Vagina (tissue), 2 donors: ENCODE measurements at places on chromosomes 16 and 17.

GRCh38 chr17:37100231-37100630 lies 151.5 kb downstream of the AATF start:
- DNase-seq, result no peak

DNA sequence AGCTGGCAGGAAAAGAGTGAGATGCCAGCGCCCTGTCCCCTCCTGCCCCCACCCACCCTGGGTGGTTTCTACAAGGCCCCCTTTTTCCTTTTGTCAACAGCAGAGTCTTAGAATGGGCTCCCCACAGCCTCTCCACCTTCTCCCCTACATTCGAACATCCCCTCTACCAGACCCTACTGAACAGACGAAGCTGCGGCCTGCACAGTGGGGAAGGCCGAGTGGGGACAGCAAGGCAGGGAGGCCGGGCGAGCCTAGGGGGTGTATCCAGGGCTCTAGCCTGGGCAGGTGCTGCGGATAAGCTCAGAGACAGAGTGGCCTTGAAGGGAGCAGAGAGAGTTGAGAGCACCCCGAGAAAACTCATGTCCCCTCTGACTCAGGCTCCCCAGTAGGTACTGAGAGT lies 7.4 kb downstream of the ZACN start:
- no peak for DNase-seq

DNA sequence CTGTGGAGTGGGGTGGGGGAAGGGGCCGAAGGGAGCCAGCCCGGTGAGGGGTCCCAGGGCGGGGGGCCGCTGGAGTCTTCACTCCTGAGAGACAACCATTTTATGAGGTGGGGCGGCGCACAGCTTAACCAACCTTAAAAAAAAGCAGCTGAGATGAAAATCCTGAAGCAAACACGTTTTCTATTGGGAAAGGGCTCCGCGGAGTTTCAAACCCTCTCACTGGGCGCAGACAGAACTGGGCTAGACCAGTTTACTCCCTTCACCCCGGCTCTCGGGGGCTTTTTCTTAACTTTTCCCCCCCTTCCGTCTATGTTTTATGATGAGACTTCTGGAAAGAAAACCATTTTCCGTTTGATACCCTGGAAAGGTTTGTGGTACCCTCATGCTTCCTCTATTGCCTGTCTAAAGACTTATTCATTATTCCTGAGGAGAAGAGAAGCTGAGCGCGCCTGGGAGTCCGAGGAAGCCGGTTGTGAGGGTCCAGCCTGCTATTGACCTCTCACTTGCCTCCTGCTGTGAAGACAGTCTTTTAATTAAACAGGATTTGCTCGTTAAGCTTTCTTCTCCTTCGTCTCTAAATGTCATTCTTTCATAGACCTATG lies 482 bp upstream of the SSH2 start:
- DNase-seq, result no peak

- no peak for DNase-seq
Observed at GRCh38 chr17:74768069-74768762, 7.9 kb downstream of the NAT9 start.

- no peak for DNase-seq
Observed at GRCh38 chr16:65075877-65076276, 46.0 kb downstream of the CDH11 start.

GRCh38 chr17:9529033-9529700 lies 46.5 kb downstream of the STX8 start:
- DNase-seq, result no peak

DNA sequence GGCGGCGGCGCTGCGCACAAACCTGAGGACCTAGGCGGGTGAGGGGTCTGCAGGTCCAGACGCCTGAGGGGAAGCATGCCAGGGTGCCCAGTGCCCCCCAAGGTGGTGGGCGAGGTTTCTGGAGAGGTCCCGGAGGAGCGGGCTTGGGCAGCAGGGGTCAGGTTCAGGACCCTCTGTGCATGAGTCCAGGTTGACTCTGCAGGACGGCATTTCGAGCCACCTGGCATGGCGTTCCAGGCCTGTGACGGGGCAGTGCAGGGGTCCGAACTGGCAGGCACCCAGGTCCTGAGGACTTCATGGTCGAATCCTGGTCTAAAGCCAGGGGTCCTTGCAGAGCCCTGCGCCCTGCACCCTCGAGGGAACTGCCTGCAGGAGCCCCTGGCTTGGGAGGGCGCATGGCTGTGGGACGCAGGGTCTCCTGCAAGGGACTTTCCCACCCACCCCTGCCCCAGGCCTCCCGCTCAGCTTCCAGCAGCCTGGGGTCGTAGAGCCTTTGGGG lies 3.5 kb downstream of the SLC16A3 start:
- no peak for DNase-seq

DNA sequence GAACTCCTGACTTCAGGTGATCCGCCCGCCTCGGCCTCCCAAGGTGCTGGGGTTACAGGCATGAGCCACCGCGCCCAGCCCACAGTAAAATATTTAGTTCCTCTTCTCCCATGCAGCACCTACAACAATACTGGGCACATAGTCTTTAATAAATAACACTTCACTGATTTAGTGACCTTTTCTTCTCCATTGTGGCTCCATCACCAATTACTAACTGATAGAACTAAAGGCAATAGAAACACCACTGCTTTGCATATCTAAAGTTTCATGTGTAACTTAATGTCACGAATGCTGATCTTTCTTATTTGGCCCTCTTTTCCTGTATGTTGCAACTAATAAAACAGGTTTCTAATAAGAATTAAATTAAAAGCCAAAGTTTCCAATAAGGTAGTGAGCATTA lies 38.9 kb downstream of the TRIM37 start:
- DNase-seq, result no peak

DNA sequence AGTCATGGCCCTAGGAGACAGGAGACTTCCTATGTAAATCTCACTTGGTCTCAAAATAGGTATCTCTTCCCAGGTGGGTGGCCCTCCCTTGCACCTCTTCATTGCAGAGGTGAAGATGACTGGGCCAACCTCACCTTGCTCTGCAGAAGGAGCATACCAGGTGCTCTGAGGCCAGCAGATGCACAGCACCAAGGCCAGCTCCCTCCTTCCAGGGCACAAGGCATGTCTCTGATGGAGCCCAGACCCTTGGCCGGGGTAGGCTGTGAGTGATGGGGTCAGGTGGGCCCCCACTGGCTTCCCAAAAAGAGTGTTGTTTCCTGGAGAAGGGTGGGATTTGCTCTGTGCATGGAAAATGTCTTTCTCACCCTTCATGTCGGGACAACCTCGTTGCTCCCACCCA lies 12.8 kb downstream of the CACNG5 start:
- DNase-seq, result no peak

GRCh38 chr16:79664407-79664806 lies 63.9 kb upstream of the MAF start:
- no peak for DNase-seq

DNA sequence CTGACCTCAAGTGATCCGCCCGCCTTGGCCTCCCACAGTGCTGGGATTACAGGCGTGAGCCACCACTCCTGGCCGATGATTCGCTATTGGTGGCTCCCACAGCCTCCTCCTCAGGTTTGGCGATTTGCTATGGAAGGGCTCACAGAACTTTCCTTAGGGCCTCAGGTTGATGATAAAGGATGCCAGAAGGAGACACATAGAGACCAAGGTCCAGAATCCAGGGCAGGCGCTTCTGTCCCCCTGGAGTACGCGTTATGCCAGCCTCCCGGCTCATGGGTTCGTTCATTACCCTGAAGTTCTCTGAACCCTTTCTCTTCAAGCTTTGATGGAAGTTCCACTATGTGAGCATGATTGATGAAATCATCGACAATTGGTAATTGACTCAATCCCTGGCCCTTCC lies 19.9 kb downstream of the LGALS3BP start:
- DNase-seq, result no peak

- DNase-seq, result no peak
Observed at GRCh38 chr16:21083729-21084268, 66.8 kb downstream of the DNAH3 start.

- DNase-seq, result no peak
Observed at GRCh38 chr16:30478766-30479478, 6.4 kb downstream of the ITGAL start.

GRCh38 chr17:81916234-81917001 lies 1.6 kb downstream of the SIRT7 start:
- no peak for DNase-seq

GRCh38 chr17:7440113-7440833 lies 961 bp downstream of the FGF11 start:
- no peak for DNase-seq

GRCh38 chr17:45391918-45392317 lies 40.8 kb downstream of the ARHGAP27 start:
- no peak for DNase-seq

- no peak for DNase-seq
Observed at GRCh38 chr16:30820952-30821421, 34.0 kb upstream of the ZNF629 start.

DNA sequence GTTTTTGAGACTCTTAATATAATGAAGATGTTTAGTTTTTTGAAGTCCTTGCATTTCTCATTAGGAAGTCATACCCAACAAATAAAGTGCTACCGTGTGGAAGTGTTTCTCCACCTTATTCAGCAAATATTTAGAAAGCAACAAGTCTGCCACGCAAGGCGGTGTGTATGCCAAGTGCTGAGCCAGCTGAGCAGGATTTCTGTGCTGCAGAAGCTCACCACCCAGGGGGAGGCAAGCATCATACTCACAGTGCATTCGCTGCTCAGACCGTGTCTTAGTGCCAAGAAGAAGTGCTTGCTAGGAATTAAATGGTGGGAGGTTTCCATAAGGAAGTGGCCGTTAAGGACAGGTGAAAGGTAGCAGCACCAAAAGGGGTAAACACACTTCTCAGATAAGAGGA lies 111.2 kb downstream of the ARHGAP44 start:
- no peak for DNase-seq

DNA sequence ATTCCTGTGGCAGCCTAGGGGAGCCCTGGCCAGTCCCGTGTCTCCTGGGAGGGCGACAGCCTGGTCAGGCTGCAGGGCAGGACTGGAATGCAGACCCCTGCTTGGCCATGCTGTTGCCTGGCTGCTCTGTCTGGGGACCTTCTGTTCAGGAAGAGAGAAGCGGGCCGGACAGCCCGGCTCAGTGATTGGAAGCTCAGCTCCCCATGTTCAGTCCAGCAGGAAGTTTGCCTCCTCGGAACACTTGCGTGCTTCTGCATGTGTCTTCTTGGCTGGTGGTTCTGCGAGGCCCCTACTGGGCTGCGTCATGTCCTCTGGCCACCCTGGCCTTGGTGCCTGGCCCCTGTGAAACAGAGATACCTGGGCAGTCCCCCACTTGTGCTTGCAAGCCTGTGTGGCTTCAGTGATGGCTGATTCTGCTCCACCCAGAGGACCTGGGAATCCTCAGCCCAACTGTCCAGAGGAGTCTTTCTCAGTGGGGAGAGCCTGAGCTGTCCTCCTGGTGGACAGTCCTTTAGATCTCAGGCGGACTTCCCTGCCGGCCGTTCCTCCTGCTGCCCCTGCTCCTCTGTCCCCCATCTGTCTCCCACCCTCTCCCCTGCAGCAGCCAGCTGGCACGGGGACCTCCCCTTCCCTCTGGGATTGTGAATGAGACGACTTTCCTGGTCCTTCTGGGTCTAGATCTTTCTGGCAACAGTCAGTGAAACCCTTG lies 279.5 kb downstream of the SEC14L1 start:
- no peak for DNase-seq

- DNase-seq, result no peak
Observed at GRCh38 chr16:87063543-87063942, 253.6 kb downstream of the C16orf95 start.

DNA sequence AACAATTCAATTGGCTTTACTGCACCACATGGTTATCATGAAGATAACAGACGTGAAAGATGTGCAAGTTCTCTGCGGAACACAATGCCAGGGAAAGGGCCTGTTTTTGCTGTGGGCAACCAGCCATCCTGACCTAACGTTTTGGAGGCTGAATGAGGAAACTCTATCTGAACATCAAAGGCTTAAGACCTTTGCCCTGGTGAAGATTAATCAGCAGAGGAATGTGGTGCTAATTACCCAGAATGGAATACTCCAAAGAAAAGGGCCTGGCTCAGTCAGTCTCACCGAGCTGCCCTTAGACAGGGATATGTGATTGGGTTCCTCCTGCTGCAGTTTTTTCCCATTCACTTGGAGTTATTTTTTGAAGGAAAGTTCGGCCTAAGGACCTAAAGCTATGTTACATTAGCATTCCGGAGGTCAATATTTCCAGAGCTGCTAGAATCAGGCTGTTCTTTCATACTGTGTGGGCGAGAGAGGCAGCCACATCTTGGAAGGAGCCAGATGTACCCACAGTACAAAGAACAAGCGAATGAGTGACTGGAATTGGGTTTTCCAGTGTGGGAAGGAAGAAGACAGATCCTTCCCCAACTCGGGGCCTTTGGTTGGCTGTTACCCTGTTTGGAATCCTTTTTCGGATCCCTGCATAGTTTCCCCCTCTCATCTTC lies 15.5 kb downstream of the ASIC2 start:
- no peak for DNase-seq

DNA sequence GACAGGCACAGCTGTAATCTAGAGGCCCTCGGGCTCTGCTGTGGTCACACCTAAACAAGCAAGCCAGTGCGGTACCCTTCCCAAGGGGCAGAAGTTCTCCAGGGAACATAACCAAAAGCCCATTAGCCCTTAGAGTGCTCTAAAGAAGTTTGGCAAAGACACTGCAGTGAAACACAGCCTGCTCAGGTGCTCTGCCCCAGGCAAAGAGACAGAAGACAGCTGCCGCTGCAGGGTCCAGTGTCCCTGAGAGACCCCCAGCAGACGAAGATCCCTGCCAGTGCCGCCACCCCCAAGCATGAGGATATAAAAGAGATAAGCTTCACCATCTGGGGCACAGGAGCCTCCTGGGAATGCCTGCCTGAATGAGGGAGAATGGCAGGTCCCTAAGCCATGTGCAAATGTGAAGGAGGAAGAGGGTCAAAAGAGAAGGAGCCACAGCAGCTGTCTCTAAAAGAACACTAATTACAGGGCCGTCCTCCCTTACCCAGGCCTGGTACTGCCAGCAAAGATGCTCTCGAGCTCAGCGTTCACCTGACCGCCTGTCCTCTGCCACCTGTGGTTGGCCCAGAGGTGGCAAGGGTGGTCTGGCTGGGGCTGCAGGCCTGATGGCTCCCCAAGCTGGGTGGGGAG lies 29.7 kb downstream of the CUEDC1 start:
- DNase-seq, result no peak

DNA sequence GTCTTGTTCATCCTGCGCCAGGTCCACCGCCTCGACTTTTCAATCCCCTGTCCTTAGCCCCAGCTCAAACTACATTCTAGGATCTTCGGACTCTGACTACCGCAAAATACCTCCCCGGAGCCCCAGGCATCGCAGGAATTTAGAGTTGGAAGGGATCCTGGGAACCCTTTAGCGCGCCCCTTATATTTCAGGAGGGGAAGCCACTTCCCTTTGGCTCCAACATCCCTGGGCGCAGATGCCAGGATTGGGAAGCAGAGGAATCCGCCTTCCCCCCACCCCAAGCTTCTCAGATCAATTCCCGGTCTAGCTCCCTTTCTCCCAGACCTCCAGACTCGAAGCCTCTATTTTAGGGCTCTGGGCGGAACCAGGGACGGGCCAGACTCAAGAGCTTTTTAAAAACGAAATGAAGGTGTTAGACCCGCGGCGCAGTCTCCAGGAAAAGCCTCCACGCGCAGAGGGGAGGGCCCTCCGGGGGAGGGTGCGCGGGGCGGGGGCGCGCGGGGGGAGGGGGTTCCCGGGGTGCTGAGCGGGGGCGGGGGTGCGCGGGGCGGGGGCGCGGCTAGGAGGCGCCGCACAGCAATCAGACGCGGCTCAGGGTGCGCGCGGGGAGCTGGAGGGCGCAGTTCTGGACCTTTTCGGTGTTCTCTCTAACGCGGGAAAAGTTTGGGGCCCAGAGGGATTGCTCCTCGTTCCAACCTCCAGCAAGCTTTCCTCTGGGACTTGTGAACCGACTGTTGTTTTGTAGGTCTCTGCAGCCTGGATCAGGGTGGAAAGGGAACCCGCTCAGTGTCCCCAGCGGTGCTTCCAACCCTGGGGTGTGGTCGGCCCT lies 1.6 kb downstream of the AHSP start:
- no peak for DNase-seq
